ENCODE measurements at places on chromosomes 7 and 10.

DNA sequence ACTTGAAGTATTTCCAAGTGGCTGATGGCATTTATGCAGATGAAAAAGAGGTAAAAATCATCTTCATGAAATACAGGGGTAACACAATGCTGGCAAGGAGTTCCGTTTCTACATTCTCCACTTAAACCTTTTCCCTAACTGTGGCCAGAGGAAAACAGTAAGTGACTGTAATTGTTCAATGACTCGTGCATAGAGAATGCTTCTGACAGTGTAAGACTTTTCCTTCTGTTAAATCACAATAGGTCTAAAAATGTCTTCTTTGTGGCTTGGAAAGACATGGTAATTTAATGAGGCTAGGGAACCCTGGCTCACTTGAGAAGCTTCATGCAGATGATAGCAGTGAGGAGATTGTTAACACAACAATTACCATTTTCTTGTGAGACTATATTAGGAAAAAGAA lies 50.3 kb upstream of the RSU1 start:
- DNase-seq: no peak

- no peak for DNase-seq
Observed at GRCh38 chr10:48390933-48391845, 84.7 kb downstream of the MAPK8 start.

- peak; percentile 72 for DNase-seq
Observed at GRCh38 chr7:129271500-129272355, 46.9 kb downstream of the AHCYL2 start.

DNA sequence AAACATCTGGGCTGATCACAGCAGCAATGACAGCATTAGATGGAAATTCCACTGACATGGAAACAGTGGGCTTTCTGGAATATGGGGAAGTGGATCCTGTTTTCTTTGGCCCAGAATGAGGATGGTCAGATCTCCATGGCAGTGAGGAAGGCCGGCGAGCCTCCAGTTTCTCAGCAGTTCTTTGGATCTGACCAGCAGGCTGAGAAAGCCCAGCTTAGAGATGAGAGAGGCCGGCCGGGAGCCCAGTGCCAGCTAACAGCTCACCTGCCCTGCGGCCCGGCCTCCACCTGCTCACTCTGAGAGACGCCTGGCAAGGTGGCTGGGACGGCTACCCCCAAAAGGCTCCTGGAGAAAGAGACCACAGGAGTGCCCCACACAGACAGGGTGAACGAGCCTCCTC lies 24.2 kb downstream of the GPER1 start:
- no peak for DNase-seq

- no peak for DNase-seq
Observed at GRCh38 chr7:39084349-39084748, 106.6 kb downstream of the POU6F2 start.

DNA sequence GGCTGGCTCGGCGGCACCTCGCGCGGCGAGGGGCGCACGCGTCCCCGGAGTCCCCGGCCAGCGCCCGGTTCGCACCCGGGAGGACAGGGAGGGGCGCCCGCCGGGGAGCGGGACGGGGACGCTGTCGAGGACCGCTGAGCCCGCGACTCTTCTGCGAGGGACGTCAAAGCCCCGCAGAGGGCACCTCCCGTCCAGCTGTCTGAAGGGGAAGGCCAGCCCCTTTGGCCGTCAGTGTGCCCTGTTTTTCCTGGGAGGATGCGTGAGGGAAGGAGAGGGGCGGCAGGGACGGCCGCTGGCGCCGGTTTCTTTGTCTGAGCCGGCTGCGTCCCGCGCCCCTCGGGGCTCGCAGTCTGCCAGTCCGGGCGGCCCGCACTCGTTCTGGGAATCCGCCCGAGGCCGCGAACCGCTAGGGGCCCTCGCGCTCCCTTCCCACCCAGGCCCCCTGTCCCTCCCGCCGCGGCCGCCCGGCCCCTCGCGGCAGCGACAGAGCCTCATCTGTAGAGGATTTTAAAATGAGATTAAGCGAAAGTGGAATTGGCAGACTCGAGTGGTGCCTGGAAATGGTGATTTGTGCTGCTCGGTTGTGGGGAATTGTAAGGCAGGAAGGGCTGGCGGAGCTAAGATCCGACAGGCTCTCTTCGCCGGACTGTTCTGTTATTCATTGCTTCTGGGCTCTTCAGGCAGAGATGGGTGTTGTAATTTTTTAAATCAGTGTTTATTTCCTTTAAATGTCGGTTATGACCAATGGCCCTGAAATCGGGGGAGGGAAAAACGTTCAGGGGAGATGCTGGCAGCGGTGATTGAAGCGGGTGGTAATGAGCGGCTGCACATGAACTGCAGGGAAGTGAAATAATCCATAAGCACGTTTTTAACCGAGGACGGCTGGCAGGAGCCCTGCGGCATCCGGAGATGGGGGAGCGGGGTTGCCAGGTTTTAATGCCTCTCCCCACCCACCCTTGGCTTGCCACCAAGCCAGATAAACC lies 618 bp upstream of the RELN start:
- no peak for DNase-seq

GRCh38 chr10:16280595-16280994 lies 156.2 kb upstream of the PTER start:
- no peak for DNase-seq

GRCh38 chr7:148919859-148920258 lies 35.8 kb upstream of the EZH2 start:
- DNase-seq: no peak

DNA sequence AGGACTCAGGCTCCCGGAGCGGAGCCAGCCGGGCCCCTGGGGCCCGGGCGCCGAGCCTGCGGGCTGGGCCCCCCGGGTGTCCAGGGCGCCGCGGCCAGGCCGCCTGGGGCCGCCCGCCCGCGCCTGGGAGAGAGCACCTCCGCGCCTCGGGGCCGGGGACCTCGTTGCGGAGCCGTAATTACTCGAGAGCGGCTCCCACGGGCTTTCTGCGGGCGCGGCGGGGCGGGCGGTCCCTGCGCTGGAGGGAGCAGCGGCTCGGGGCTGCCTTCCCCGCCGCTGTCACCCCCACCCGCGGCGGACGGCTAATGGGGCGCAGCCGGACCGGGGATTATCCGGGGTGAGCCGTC lies 1.5 kb downstream of the GNB2 start:
- peak; percentile 32 for DNase-seq

GRCh38 chr10:4294996-4295792 lies 510.2 kb upstream of the KLF6 start:
- DNase-seq: no peak

DNA sequence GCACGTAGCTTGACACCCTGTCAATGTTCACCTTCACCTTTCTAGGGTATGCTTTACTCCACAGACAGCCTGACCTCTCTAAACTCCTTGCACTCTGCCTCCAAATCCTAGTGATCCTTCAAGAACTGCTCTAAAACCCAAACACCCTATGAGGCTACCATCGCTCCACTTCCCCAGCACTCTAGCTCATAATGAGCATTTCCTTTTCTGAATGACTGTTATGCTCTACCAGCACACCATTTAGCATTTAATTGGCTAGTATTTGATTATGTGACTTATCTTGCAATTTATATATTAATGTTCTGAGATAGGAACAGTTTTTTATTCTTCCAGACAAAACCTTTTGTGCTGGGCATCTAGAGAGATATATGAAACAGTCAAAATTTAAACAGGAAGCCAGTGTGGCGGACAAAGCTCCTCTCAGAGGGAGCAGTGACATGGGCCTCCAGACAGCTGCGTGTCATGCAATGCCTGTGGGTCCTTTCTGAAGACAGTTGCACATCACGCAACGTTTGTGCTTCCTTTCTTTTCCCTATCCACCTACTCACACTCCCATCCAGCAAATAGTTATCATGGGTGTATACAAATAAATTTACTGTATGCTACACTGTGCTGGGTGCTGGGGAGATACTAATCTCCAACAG lies 86.3 kb downstream of the ALOX5 start:
- no peak for DNase-seq

DNA sequence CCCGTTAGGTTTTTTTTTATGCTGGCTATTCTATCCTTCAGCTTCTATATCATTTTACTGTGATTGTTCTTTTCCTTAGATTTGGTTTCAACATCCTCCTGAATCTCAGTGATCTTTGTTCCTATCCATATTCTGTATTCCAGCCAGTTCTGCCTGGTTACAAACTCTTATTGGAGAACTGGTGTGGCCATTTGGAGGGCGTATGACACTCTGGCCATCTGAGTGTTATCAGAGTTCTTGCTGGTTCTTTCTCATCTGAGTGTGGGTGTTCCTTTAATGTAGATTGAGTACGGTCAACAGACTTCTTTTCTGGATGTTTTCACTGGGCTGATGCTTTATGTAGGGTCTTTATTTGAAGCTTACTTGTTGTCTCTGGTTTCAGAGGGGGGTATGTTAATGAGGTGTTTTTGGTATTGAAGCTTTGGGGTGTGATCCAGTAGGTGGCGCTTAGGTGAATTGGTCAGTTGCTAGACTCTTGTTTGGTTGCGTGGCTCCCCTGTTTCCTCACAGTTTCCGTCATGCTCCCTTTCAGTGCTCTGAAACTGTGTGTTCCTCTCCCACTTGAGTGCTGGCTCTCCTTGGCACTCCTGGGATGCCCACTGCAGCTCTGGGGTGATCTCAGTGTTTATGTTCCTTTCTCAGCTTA lies 80.7 kb downstream of the FANK1 start:
- no peak for DNase-seq

- DNase-seq: no peak
Observed at GRCh38 chr10:106284802-106285587, 879.5 kb downstream of the SORCS1 start.

DNA sequence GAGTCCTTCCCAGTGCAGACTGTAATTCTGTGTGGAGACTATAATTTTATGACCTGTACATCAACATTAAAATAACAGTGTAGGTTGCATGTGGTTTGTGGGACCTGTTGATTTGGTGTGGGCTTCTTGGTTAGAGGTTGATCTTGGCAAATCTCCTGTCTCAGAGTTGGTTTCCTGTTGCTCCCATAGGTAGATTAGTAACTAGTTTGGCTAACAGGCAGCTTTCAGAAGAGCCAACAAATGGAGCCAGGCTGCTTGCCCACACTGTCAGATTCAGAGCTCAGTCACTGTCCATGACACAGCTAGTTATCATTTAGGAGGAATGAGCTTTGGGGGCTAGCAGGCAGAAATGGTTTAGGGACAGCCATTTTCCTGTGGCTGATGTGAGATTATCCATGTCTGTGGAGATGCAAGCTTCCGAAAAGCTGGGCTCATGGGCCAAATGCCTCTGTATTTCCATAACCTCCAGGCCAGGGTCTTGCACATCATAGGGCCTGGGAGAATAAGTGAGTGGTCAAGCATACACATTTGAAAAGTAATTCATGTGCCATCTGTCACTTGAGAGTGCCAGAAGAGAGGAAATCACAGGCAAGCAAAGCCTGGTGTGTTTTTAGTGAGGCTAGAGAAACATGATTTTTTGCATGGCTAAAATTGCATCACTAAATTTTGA lies 33.4 kb downstream of the CCM2 start:
- DNase-seq: no peak

GRCh38 chr7:155322530-155322929 lies 24.9 kb downstream of the INSIG1 start:
- no peak for DNase-seq

DNA sequence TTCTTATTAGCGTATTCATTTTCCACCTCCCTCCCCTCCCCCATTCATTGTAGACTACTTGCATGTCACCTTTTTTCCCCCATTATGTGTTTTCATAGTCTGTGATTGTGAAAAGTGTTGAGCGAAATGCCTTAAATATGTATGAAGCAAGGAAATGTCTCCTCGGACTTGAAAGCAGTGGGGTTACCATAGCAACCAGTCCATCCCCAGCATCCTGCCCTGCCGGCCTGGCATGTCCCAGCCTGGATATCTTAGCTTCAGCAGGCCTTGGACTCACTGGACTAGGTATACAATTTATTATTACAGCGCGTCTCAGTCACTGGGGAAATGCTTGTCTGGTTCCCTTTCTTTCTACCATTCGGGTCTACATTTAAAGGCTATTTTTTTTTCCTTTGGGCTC lies 283.6 kb downstream of the BICC1 start:
- DNase-seq: no peak

- DNase-seq: no peak
Observed at GRCh38 chr7:139738101-139738489, 39.7 kb downstream of the HIPK2 start.

DNA sequence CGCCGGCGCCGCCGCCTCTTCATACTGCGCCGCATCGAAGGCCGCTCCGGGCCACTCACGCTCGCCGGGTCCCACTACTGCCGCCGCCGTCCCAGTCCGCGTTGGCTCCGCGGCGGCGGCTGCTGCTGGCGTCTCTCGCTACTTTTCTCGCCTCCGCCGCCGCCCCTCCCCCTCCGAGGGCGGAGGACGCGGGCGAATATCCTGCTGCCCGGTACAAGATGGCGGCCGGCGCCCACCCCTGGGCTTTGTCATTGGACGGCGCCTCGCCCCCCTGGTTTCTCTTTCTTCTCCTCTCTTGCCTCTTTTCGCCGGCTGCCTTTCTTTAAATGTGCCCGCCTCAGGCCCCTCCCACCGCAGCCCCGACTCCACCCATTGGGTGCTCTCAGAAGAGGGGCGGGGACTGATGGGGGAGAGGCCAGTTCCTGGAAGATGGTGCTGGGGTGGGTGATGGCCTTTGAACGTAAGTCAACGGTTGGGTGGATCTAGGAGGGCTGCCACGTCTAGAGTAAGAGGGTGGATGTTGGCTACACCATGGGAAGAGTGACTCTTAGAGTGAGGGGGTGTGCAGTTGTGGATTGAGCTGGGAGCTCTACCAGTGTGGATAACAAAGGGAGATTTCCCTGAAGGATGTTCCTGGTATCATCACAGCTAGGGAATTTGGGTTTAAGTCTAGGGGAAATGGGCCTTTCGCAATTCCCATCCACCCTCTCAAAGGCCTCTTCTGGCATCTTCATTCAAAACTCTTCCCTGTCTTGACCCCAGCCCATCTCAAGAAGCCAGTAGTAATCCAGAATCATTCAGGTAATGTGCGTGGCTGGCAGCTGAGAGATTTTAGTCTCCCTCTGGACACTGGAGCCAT lies at the start of gene CCDC71L:
TSS of gene CCDC71L (minus strand) at position 297 of the 859 bp plus-strand sequence. CDS start at position 35, 262 bp downstream.
- peak; percentile 92 for DNase-seq

GRCh38 chr10:91196268-91197048 lies 24.0 kb upstream of the PCGF5 start:
- no peak for DNase-seq

DNA sequence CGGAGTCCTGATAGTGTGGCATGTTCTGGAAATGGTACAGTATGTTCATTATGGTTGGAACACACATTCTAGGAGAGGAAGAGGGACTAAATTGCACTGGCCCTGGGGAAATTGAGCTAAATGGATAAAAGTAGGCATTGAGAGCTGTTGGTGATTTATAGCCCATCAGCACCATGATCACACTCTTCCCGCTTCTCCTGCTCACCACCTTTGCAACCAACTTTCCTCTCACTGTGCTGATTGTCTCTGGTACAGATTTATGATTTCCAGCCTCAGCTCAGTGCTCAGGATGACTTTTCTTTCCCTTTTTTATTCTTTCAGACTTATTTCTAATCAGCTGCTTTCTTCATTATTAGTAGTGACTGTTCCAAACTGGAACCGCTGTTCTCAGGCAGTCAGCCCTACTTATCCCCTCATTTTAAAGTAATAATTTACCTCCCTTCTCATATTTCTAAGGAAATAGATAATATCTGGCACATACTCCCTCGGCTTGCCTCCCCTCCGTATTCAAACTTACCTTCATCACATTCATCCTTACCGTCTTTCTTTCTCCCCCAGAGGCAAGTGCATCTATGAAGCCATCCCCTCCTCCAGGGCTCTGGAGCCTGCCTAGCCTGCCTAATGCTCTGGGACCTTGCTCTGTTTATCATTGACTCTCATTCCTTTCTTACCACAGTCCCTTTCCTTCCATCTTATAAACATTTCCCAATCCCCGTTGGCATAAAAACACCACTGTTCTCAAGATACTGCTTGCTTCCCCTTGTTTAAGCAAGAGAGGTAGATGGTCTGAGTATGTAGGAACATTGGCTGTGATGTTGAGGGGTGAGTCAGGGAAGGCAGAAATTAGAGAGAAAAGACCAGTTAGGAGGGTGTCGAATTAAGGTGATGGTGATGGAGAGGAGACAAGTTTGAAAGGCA lies 51.6 kb upstream of the RPA3 start:
- DNase-seq: no peak

Data from stimulated activated CD4-positive, alpha-beta T cell treated with anti-CD3 and anti-CD28 coated beads, Interleukin-4, amount 100 ng/mL, for 24 hours (primary cell).